ENCODE measurements at places on chromosomes 11 and 22.

DNA sequence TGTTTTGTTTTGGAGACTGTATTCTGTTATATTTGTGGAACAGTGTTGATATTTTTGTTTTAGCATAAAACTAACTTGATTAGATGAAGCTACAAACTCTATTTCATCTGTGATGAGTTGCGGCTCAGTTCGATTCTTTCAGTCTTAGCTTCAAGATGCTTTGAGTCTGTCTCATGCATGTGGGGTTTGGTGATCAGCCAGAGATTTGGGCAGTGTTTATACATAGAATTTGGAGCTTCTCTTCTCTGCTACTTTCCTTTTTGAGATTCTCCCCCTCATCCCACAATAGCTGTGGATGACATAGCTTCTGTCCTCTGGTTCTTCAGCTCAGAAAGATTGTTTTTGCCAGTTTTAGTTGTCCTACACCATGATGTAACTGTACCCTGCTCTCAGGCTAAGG is 90.4 kb downstream of the ARHGAP20 start:
- no peak for DNase-seq

- DNase-seq = no peak
Observed at GRCh38 chr22:37581504-37581903, 1.6 kb upstream of the LGALS2 start.

GRCh38 chr22:26903030-26903856 is 245.9 kb downstream of the MIAT start:
- DNase-seq = no peak

DNA sequence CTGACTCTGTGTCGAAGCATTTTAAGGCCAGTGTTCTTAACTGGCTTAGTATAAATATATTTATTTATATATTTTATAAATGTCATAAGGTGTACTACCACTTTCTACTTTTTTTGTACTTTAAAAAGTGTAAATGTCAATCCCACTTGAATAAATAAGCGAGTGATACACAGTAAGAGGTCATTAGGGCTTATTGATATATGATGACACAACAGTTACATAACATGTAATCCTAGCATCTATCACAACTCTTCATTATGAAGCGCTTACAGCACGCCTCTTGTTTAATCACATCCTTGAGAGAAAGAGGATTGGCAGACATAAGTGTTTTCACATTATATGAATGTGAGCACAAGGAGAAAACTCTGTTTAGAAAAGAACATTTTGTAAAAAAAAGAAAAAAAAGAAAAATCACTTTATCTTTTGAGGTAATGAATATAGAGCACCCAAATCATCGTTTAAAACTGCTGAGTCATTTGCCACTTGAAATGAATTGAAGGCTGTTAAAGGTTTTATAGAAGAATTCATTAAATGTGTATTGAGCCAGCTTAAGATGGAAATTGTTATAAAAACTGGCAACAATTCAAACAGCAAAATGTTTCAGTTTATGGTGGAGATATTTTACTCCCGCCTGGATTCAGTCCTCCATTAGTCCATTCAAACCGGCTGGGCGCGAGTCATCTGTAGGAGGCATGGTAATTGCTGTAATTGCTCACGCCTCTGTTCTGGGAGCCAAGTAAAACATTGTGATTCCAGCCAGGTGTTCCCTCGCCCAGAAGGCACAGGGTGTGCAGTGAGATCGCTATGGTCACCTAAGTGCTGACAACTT is 627.3 kb upstream of the KIRREL3 start:
- no peak for DNase-seq

DNA sequence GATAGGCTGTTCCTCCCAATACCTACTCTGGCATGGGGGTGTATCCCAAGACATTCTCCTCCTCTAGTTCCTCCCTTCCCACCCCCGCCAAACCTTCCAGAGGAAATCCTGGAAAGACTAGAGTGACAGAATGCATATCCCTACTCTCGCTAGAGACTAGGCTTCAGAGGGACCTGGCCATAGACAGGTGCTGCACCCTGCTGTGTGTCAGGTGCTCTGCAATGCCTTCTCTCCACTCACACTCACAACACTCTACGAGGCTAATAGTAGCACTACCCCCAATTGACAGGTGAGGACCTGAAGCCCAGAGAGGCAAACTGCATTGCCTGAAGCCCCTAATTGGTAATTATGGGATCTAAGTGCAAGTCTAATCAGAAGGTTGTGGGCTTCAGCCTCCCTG is 46.2 kb upstream of the LMO1 start:
- DNase-seq = no peak

DNA sequence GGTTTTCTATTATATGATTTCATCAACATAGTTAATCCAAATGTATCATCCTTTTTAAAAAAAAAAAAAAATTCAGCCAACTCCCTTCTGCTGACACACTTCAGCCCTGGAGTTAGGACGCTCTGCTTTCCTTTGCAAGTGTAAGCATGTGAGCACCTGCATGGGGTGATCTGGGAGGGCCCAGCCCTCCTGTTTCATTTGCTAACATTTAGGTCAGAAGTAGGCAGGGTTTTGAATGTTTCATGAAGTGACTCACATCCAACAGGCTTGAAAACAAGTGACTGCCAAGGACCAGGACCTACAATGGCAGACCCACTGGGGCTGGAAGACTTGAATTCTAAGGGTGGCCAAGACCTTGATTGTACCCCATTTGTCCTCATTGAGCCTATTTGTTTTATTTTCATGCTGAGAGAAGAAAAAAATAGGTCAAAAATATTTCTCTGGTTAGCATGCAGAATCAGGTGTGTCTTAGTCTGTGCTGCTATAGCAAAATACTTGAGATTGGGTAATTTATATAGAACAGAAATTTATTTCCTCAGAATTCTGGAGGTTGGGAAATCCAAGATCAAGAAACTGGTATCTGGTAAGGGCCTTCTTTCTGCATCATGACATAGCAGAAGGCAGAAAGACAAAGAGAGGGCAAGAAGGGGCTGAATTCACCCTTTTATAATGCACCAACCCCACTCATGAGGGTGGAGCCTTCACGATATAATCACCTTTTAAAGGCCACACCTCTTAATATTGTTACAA is 137.6 kb downstream of the CD44 start:
- no peak for DNase-seq

GRCh38 chr22:43060183-43060582 is 29.0 kb downstream of the TTLL1 start:
- peak; percentile 79 for DNase-seq

GRCh38 chr22:36546932-36547331 is 18.0 kb upstream of the EIF3D start:
- DNase-seq = no peak

DNA sequence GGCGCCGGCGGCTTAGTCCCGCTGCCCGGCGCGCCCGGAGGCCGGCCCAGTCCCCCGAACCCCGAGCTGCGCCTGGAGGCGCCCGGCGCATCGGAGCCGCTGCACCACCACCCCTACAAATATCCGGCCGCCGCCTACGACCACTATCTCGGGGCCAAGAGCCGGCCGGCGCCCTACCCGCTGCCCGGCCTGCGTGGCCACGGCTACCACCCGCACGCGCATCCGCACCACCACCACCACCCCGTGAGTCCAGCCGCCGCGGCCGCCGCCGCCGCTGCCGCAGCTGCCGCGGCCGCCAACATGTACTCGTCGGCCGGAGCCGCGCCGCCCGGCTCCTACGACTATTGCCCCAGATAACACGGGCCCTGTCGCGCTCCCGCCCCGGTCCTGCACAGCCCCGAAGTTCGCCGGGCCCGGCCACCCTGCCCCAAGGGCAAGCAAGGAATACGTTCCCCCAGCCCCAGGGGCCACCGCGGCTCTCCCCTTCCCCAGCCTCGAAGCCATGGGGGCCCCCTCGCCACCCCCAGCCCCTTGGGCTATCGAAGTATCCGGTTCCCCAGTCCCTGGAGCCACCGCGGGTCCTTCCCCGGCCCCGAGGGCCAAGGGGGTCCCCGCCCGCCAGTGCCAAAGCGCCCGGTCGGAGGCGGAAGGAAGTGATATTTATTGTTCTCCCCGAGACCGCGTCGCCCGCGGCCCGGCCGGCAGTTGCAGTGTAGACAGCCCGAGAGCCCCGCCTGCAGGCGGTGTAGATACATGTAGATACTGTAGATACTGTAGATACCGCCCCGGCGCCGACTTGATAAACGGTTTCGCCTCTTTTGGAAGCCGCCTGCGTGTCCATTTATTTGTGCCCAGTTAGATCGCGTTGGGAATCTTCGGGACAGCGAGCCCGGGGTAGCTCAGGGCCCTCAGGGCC is 6.2 kb downstream of the TBX1 start:
- DNase-seq = no peak

- DNase-seq = no peak
Observed at GRCh38 chr11:70490208-70490607, 91.9 kb downstream of the CTTN start.

DNA sequence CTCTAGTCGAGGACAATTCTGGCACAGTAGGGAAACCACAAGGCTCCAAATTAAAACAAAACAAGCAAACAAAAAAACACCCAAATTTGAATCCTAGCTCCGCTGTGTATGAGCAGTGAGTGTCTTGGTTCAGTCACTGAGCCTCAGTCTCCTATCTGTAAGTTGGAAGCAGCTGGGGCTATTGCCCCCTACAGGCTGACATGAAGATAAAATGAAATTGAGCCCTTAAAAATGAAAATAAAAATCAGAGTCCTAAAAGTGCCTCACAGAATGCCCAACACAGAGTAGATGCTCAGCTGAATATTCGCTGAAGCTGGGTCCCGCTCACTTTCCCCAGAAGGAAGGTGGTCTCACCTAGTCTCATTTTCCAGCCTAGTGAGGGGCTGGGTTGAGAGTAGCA is 65.2 kb downstream of the PDE2A start:
- DNase-seq = no peak

DNA sequence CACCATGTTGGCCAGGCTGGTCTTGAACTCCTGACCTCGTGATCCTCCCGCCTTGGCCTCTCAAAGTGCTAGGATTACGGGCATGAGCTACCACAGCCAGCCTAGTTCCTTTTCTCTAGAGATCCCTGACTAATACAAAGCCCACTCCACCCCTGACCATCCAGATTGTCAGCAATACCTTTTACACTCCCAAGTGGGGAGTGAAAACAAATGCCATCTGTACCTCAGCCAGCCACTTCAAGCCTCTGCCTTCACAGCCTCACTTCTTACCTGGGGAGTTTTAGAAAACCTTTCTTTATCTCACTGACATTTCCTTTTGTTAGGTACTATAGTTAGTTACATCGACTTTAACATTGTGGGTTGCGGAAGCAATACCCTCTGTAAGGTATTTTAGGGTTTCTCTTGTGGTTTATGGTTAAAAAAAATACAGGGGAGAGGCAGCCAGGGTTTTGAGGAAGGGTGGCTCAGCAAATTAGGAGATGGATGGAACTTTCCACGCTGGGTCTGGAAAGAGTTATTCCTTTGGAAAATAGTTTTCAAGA is 8.9 kb downstream of the TOM1 start:
- DNase-seq = no peak

DNA sequence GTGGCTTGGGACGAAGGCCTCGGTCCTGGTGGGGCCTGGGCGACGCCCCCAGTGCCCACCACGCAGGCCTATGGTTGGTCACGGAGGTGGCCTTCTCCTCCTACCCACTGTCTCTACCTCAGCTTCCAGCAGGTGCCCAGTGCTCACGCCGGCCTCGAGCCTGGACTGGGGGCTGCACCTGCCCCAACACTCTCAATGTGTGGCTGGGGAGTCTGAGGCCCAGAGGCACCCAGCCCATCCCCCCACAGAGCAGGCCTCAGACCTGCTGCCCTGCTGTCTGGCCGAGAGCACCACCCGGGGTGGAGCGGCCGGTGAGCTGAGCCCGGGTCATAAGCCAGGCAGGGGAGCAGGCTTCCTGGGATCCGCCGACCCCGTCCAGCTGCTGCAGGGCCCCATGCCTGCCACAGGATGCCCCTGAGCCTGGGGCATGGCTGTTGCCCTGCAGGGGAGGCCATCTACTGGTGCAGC is 28.6 kb upstream of the MUC5AC start:
- no peak for DNase-seq

DNA sequence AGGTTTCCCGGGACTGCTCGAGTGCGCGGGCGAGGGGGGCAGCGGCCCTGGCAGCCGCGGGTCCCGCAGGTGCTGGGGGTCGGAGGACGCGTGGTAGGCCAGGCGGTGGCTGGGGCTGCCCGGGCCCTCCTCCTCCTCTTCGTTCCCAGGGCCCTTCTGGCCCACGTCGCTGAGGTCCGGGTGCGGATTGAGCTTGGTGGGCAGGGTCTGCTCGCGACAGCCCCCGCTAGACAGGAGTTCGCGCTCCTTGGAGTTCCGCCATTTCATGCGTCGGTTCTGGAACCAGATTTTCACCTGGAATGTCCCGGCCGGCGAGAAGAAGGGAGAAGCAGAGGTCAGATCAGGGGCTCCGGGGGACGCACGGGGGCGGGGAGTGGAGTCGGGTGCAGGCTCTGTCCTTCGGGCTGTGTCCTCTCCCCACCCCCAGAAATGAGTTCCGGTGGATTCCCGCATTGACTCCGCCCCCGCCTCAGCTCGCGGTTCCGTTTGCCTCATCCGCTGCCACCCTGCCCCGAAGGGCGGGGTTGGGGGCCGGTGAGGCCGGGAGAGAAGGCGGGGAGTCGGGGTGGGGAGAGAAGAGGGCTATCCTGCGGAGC is 3.9 kb downstream of the DBX1 start:
- no peak for DNase-seq

- peak; percentile 99 for DNase-seq
Observed at GRCh38 chr11:61814958-61815789, 1.6 kb downstream of the FADS1 start.

All from HuH-7 (cell line).